Central memory CD8-positive, alpha-beta T cell (primary cell): ENCODE measurements at places on chromosomes 13 and 19.
A peak's percentile ranks its signal among the peaks of the same experiment; 100 is the strongest.

- peak within 1 kb of the TSS; percentile 88 for H3K4me3 ChIP-seq
- peak; percentile 78 for DNase-seq
- peaks cover 48% of the 10 kb centered on the region for H3K4me1 ChIP-seq
Measured at GRCh38 chr19:48391100-48392005, at the start of gene KDELR1. KDELR1 (minus strand) TSS chr19:48391551; CDS start chr19:48391358, 193 bp downstream.

- H3K36me3 ChIP-seq: peaks cover 9% of the 10 kb centered on the region
- DNase-seq: no peak
- peaks cover 16% of the 10 kb centered on the region for H3K4me1 ChIP-seq
- peak overlapping the region; percentile 74 for H3K27ac ChIP-seq
Measured at GRCh38 chr19:9799162-9799561, 19.7 kb downstream of the FBXL12 start.

GRCh38 chr19:3720349-3720917 lies 12.2 kb downstream of the TJP3 start:
- H3K4me3 ChIP-seq: no peak overlapping the region
- no peak overlapping the region for H3K27ac ChIP-seq
- H3K27me3 ChIP-seq: peaks cover 14% of the 10 kb centered on the region
- DNase-seq: no peak

GRCh38 chr19:16062789-16063188 lies 13.5 kb upstream of the TPM4 start:
- peak; percentile 72 for DNase-seq
- peaks cover 8% of the 10 kb centered on the region for H3K27me3 ChIP-seq
- no peak overlapping the region for H3K27ac ChIP-seq

GRCh38 chr19:47228937-47229675 lies 1.9 kb downstream of the BBC3 start:
- peaks cover 34% of the 10 kb centered on the region for H3K36me3 ChIP-seq
- H3K27ac ChIP-seq: no peak overlapping the region
- H3K4me1 ChIP-seq: peaks cover 24% of the 10 kb centered on the region
- DNase-seq: no peak
- H3K4me3 ChIP-seq: no peak overlapping the region

- no peak for DNase-seq
- H3K27ac ChIP-seq: no peak overlapping the region
- H3K4me1 ChIP-seq: no peaks in the 10 kb centered on the region
- H3K4me3 ChIP-seq: no peak overlapping the region
- peaks cover 18% of the 10 kb centered on the region for H3K27me3 ChIP-seq
- no peaks in the 10 kb centered on the region for H3K36me3 ChIP-seq
Measured at GRCh38 chr13:31749929-31750328, 10.6 kb downstream of the RXFP2 start.

DNA sequence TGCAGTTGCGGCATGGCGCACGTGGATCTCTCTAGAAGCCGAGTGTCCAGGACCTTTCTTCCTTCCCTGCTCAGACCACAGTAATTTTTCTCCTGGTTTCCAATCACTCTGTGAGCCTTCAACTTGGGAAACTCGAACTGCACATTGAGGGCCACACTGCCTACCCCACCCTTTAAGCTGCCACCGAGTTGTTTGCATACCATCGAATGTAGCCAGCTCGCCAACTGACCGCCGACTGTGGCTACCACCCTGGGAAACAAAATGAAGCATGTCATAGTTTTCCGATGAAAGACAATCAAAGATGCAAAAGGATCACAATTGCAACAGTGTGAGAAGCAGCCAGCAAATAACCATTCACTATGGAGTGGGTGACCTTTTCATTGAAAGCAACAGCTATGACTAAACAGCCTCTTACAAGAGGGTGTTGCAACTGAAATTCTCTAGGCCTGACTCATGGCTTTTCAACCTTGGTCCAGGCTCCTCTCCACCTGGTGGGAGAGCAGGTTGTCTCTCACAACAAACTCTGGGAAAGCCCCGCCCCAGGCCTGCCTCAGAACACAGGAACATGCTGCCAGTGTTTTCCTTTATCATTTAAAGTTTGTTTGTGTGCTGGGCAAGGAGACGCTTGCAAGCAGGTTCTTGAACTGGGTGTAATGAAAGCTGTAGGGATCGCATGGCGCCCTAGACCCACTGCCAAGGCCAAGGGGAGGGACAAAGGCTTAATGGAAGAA lies 141.7 kb upstream of the SERP2 start:
- no peaks in the 10 kb centered on the region for H3K4me1 ChIP-seq
- peaks cover 2% of the 10 kb centered on the region for H3K36me3 ChIP-seq
- H3K27ac ChIP-seq: no peak overlapping the region
- H3K27me3 ChIP-seq: no peaks in the 10 kb centered on the region
- no peak overlapping the region for H3K4me3 ChIP-seq

- peaks cover 81% of the 10 kb centered on the region for H3K27me3 ChIP-seq
- no peaks in the 10 kb centered on the region for H3K36me3 ChIP-seq
- no peak overlapping the region for H3K27ac ChIP-seq
- no peak overlapping the region for H3K4me3 ChIP-seq
Measured at GRCh38 chr19:51027126-51027806, 850 bp upstream of the KLK11 start.

DNA sequence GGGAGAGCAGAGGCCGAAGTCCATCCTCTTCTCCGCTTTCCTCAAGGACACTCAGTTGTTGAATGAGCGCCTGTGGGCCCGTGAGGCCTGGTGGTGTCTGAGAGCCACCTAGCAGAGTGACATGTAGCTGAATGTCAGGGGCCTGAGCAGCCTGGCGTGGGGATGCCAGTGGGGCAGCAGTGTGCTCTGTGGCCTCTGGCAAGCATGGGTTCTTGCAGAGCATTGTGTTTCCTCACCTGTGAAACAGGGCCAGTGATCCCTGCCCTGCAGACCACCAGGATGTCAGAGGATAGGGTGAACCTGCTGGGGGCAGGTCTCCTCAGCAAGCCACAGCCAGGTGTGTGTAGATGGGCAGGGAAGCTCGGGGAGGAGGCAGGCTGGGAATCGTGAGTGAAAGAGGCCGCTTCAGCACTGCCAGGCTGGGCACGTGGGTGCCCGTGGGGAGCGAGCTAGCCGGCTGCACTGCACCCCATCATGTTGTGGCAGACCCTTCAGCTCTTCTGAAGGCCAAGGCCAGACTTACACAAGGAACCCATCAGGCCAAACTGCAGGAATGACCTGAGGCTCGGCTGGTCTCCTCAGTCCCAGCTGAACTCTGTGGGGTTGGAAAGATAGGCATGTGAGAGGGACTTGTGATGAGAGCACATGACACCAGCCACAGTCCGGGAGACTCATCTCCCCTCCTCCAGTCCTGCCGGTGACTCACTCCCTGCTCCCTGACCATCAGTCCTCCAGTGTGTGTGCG lies 5.0 kb downstream of the PPP1R37 start:
- no peak overlapping the region for H3K4me3 ChIP-seq
- DNase-seq: no peak
- peak overlapping the region; percentile 88 for H3K27ac ChIP-seq
- peaks cover 78% of the 10 kb centered on the region for H3K4me1 ChIP-seq
- H3K36me3 ChIP-seq: peaks cover 3% of the 10 kb centered on the region

DNA sequence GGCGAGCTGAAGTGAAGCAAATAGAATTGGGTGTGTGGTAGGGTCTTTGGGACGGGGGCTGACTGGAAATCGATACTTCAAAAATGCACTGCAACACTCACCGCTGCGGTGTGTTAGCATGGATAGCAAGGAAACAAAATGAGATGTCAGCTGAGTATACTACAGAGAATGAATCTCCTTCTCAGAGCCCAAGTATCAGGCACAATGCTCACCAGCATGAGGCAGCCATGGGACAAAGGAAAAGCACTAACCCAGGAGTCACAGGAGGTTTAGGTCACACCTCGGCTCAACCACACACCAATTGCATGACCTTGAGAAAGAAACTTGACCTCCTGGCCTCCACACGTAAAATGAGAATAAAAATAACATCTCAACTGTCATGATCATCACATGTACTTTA lies 74.0 kb downstream of the FAM216B start:
- H3K36me3 ChIP-seq: no peaks in the 10 kb centered on the region
- peaks cover 42% of the 10 kb centered on the region for H3K27me3 ChIP-seq
- no peak for DNase-seq
- H3K4me1 ChIP-seq: no peaks in the 10 kb centered on the region
- H3K4me3 ChIP-seq: no peak overlapping the region

GRCh38 chr13:106173346-106173745 lies 362.1 kb downstream of the EFNB2 start:
- no peaks in the 10 kb centered on the region for H3K4me1 ChIP-seq
- H3K27me3 ChIP-seq: no peaks in the 10 kb centered on the region
- H3K27ac ChIP-seq: no peak overlapping the region

- peaks cover 8% of the 10 kb centered on the region for H3K36me3 ChIP-seq
- no peaks in the 10 kb centered on the region for H3K27me3 ChIP-seq
- H3K4me3 ChIP-seq: no peak overlapping the region
- DNase-seq: peak; percentile 34
- peaks cover 10% of the 10 kb centered on the region for H3K4me1 ChIP-seq
Measured at GRCh38 chr13:48126944-48127830, 32.3 kb upstream of the MED4 start.

- no peak overlapping the region for H3K27ac ChIP-seq
- H3K4me3 ChIP-seq: no peak overlapping the region
- no peaks in the 10 kb centered on the region for H3K4me1 ChIP-seq
- no peak for DNase-seq
- H3K36me3 ChIP-seq: no peaks in the 10 kb centered on the region
Measured at GRCh38 chr13:32086791-32087441, 55.3 kb downstream of the FRY start.
